NCI-H1436 treated with DMSO at 0.1 percent for 48 hours (cell line): ENCODE measurements at places on chromosomes 3 and 15.

GRCh38 chr3:28575746-28576613 lies 227.4 kb upstream of the AZI2 start:
- DNase-seq = no peak

GRCh38 chr15:92661956-92662355 lies 6.4 kb upstream of the FAM174B start:
- DNase-seq = no peak

GRCh38 chr15:78415284-78415683 lies 22.7 kb upstream of the IREB2 start:
- DNase-seq = peak; percentile 92

DNA sequence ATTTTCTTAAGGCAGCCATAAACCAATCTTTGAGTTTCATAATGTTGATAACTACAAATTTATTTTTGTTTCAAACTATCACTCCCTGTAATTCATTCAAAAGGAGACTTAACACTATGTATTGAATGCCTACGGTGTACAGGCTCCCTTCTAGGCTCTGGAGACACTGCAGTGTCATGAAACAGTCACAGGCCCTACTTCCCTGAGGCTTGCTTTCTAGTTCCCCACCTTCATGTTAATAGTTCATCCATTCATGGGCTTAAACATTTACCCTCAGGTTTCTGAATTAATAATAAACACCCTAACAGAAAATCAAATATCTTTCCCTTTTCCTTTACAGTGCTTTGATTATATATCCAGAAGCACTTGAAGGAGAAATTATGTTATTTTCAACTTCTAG lies 168.7 kb downstream of the CHL1 start:
- no peak for DNase-seq

- DNase-seq = no peak
Measured at GRCh38 chr3:31077021-31077601, 182.7 kb upstream of the GADL1 start.

- no peak for DNase-seq
Measured at GRCh38 chr3:27449530-27450150, 34.5 kb downstream of the SLC4A7 start.

DNA sequence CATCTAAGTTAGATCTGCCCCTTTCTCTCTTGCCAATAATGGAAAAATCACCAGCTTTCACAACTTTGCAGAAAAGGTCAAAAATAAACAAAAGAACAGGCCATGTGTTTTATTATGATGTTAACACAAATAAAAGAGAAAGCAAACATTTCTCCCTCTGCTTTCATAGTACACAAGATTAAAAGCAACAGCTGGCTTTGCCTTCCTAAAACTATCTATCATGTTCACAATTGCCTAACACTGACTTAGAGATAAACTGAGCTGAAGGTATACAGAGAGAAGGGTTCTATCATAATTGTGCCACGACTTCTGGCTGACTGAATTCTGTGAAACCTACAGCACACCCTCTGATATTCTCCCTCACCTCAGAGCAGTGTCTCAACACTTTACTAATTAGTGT lies 29.4 kb downstream of the AADAC start:
- DNase-seq = no peak

GRCh38 chr3:144294659-144295538 lies 323.3 kb downstream of the DIPK2A start:
- DNase-seq = no peak

GRCh38 chr3:195870442-195870841 lies 37.9 kb downstream of the TNK2 start:
- no peak for DNase-seq

GRCh38 chr3:83655083-83655482 lies 1303.7 kb upstream of the CADM2 start:
- no peak for DNase-seq
